Coronary artery (tissue), 2 donors: ENCODE measurements at places on chromosomes 2 and 18.
A peak's percentile ranks its signal among the peaks of the same experiment; 100 is the strongest.

- peak; percentile 31 for DNase-seq
These were observed 13.7 kb upstream of the FAHD2A start for GRCh38 chr2:95388856-95389244.

DNA sequence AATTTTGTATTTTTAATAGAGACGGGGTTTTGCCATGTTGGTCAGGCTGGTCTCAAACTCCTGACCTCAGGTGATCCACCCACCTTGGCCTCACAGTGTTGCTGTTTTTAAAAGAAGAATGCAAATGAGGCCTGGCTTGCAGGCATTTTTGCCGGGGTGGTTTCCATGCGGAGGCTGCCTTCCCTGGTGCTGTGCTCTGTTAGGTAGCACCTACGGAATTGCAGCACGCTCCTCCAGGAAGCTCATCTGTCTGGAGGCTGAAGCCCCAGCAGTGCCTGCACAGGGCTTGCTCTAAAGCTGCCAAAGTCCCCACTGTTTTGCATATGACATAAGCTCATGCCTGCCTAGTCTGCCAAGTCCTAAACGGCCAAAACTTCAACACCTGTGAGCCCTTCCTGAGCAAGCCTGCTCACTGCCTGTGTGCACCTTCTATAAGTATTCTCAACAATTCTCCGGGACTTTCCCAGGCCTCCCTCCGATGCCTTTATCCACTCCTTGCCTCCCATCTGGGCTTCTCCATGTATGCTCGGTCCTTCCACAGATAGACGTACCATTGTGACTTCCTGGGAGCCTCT lies 551.3 kb upstream of the RAB6C start:
- DNase-seq = no peak

- DNase-seq = no peak
These were observed 75.3 kb downstream of the LRRFIP1 start for GRCh38 chr2:237702441-237703391.

GRCh38 chr2:103977241-103977640 lies 876.7 kb upstream of the POU3F3 start:
- DNase-seq = no peak

DNA sequence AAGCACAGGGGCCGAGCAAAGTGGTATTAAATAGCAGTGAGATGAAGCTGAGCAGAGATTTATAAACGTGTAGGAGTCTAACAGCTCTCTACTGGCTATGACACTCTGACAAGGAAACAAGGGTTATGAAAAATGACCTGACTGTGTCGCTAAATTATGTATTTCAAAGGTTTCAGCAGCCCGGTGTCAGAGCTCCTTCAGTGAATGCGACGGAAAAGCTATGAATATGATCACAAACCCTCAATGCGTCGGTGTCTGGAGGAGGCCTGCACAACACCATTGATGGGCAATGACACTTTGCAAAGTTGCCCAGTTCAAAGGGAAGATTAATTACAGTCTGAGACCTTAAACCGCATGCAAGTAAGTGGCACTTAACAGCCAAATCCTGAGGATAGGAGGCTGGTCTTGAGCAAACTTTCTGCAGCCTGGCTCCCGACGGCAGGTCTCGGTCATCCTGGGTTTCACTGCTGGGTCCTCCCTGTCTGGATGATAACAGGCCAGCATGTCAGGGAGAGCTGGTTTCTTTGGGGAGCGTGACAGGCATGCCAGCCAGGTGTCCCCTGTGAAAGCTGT lies 615.1 kb upstream of the SALL3 start:
- no peak for DNase-seq

DNA sequence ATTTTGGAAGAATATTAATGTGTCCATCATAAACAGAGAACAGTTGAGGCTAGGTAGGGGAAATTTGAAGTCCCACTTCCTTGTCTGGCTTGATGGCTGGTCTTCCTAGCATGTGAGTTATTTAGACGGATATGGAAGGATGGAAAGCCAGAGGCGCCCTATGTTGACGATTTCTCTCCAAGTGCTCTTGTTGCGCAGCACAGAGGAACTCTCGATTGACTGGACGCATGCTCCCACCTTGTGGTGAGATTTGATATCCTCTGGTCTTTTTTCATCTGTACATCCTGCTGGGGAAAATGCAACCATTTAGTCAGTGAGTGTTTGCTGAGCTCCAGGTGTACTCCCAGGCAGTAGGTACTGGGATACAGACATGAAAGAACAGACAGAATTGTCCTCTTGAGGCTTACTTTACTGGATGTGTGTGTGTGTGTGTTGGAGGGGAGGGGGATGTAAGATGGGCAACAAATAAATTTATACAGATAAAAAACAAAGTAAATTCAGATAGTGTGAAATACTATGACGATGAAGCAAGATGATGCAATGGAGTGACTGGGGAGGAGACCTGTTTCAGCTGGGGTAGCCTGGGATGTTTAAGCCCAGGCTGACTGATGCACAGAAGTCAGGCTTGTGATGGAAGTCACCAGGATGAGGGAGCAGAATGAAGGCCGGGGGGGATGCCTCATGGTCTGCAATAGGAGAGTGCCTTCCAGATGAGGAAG lies 137.2 kb downstream of the TRIM43 start:
- no peak for DNase-seq

DNA sequence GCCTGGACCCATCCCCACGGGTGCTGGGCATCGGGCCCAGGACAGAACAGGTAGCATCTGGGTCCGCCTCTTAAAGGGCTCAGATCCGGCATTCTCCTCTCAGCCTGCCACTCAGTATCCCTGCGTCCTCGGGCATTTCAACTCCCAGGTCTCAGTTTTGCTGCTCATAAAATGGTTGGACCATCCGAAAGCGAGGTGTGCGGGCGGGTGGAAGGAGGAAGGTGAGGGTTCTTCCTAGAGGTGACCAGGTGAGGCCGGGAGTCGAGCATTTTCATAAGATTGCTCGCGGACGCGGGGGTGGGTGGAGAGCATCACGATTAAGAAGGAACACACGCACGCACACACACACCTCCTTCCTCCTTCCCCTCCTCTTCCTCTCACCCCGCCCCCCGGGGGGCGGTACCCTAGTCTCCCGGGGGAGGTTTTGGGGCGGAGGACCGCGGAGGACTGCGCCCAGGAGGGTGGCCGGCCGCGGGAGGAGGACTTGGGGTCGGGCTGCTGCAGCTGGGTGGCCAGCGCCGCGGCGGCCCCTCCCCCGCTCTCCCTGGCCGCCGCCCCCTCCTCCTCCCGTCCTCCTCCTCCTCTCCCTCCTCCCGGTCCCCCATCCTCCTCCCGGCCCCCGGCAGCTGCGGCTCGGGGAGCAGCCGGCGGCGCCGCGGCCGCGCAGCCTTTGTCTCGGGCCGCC lies 97.9 kb upstream of the GPR45 start:
- DNase-seq = no peak

GRCh38 chr2:29405707-29406106 lies 290.5 kb downstream of the CLIP4 start:
- no peak for DNase-seq

DNA sequence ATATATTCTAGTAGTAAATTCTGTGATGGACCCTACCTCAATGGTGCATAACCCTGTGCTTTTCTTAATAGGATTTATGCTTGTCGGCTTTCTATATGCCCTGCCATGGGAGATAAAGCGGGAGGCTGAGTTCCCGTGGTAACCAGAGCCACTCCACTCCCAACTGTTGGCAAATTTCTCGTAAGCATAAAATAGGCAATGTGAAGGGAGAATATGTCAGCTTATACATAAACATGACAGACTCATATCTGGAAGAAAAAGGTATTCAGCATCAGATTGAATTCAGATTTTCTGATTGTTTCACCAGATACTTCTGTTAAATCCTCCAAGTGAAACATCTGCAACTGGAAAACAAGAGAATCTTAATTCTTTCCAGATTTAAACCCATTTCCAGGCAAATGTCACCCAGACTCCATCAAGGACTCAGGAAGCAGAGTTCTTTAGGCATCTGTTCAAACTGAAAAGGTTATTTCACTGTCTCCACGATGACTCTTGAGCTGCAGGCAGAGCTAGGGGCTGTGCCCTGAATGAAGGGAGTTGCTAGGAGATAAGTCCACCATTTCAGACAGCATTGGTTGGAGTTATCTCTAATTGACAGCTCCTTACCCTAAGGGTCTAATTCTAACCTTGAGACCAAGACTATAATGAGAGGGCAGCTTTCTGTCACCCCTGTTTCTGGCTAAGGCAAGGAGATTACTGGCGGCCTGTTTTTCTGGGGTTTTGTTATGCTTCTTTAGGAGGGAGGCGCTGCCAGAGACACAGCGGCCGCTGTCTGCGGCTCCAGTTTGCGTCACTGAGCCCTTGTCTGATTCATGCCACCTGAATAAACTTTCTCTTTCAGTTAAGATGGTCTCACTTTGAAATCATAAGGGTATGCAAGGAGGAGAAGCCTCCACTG lies 381.3 kb downstream of the SOX11 start:
- no peak for DNase-seq

- no peak for DNase-seq
These were observed 7.0 kb upstream of the TNS1 start for GRCh38 chr2:218009765-218010139.

DNA sequence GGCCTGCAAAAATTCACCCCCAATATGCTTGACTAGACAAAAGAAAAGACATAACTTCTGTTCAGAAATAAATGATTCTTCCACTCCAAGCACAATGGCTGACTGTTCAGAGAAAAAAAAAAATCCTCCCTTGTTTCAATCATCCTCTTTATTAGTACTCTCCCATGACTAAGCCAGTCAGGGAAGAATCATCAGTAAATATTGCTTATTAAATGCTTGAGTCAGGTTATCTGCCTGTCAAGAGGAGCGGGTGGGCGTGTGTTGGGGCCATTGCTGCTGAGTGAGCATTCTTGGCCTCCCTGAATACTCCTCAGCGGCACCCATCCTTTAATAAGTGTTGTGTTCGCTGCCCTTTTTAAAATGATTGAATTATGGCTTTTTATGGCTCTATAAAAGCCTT lies 1334.8 kb upstream of the CELF4 start:
- no peak for DNase-seq

DNA sequence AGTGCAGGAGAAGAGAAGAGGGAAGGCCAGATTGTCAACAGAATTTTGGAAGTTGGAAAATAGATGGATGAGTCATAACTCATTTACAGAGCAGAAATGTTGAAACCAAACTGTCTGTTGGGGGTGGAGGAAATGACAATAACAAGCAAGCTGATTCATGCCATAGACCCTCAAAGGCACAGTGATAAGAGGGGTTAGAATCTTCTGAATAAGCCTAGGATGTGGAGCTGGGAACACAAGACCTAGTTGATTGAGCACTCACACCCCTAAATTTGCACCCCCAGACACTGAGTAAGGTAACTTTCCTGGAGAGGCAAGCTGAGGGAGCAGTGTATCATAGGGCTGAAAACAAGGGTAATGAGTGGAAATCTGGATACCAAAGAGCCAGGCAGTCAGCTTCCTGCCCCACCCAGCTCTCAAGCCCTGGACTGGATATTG lies 141.4 kb downstream of the SCG2 start:
- no peak for DNase-seq

DNA sequence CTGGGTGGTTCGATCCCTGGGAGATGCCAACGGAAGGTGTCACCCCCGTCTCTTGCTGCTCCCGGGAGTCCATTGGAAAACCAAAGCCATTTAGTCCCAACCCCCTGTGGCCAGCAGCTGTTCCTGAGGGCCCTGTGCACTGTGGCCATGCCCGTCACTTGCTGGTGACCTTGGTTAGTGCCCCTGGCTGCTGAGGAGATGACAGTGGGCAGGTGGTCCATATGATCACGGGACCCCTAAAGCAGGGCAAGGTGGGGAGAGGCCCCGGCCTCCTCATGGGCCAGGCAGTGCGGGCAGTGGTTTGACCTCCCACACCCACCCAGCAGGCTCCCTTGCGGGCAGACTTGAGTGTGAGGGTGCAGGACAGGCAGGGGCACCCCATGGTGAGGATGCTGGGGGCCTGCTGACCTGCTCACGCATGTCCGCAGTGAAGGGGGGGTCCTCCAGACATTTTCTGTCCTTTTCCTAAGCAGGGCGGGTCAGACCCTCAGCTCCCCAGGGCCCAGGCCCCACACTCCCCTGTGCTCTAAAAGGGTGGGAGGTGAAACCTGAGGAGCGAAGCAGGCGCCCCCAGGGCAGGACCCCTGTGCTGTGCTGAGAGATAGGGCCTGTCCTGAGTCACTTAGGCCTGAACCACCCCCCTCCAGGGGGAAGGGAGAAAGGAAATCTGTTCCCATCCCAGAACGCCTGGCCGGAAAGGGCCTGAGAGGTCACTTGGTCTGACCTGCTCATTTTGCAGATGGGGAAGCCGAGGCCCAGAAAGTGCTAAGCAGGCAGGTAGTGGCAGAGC lies 6.8 kb downstream of the ITM2C start:
- no peak for DNase-seq

- DNase-seq = no peak
These were observed 505.6 kb upstream of the SLC8A1 start for GRCh38 chr2:40957508-40957907.
